Stimulated activated CD8-positive, alpha-beta memory T cell treated with anti-CD3 and anti-CD28 coated beads, Interleukin-7, amount 100 ng/mL, for 1 hour (primary cell): ENCODE measurements at places on chromosomes 1 and 21.

GRCh38 chr1:67514300-67514699 is 84.1 kb upstream of the SERBP1 start:
- DNase-seq: no peak

DNA sequence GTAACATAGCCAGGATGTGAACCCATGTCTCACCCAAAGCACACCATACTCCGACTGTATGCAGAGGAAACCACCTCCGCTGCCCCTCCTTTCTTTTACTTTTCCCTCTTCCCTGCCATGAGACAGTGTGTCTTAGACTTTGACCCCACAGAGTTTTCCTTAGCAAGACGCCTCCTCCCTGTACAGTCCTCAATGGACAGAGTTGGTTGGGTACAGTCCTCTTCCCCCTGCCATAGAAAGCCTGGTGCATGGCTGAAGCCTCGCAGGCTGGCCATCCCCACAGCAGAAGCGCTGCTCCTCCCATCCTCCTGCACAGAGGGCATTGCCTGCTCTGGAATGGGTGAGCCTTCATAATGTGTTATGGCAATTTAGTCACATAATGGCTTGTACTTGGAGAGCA is 127.9 kb downstream of the PLPP3 start:
- no peak for DNase-seq

- no peak for DNase-seq
These were observed 31.7 kb downstream of the CHRM3 start for GRCh38 chr1:239417986-239418640.

- DNase-seq: no peak
These were observed 29.1 kb upstream of the SOAT1 start for GRCh38 chr1:179264507-179264906.

- no peak for DNase-seq
These were observed 75.2 kb downstream of the NFIA start for GRCh38 chr1:61157468-61157987.

- no peak for DNase-seq
These were observed 120.0 kb upstream of the RRP15 start for GRCh38 chr1:218164930-218165700.

- DNase-seq: no peak
These were observed 33.5 kb upstream of the ABCD3 start for GRCh38 chr1:94384485-94385265.

GRCh38 chr1:207873055-207873890 is 37.7 kb downstream of the CD34 start:
- DNase-seq: no peak

- DNase-seq: no peak
These were observed 373.7 kb downstream of the SRGAP2C start for GRCh38 chr1:121558514-121558913.

GRCh38 chr1:44436401-44437106 is 31.5 kb downstream of the RNF220 start:
- DNase-seq: no peak

GRCh38 chr1:119053917-119054316 is 65.8 kb upstream of the TBX15 start:
- no peak for DNase-seq

DNA sequence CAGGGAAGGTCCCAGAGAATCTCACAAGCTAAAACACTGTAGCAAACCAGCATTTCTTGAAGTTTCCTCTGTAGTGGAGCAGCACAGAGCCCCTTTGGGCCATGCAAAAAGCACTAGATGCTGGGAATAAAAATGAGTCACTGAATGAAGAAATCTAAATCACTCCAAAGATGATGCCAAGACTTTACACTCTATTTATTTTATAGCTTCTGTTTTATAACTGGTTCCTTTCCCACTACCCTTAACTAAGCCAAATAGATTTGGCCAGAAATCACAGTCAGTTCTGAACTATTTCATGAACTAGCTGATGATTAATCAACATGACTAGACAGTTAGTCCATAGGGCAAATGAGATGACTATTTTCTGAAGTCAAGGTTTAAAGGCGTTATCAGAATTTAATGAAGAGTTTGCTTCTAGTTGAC is 89.5 kb downstream of the SCMH1 start:
- DNase-seq: no peak

GRCh38 chr1:219989766-219990165 is 56.5 kb downstream of the EPRS1 start:
- no peak for DNase-seq

DNA sequence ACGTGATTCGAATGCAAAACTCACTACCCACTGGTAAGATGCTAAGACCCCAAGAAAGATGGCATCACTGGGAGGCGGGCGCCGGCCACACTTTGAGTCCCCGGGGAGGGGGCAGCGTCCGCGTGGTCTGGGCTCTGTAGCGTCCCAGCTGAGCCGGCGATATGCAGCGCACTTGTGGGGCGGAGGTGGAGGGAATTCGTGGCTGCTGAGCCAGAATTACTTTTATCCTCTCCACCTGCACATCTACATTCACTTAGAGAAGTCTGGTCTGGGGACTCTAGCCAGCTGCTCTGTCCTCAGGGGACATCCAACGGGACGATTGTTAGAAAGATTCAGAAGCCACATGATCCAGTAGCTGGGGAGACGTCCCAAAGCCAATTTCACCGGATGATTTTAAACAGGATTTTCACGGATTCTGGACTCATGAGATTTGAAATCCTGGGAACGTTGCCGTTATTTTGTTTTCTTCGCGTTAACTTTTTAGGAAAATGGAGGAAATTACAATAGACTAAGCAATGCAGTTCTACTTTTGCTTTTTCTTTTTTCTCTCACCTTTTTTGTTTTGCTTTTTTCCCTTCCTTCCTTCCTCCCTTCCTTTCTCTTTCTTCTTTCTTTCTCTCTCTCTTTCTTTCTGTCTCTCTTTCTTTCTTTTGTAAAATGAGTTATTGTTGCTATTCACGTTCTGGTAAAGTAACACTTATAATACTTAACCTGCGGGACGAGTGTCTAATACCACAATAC is 1.3 kb downstream of the JAM2 start:
- no peak for DNase-seq

DNA sequence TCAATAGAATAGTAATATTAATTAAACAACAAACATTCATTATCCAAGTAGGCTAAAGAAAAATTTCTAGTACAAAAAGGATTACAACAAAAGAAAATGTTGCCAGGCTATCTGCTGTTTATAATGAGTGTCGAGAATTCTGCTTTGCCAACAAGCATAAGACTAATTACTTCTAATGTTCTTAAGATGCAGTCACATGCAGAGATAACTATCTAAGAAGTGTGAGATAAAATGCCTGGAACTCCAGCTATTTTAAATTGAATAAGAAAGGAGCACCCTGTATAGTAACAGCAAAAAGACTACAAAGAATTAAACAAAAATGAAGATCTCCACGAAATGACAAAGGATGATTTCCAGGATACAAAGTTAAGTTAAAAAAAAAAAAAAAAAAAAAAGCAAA is 59.9 kb downstream of the APP start:
- DNase-seq: no peak

GRCh38 chr1:8378981-8379470 is 61.1 kb downstream of the SLC45A1 start:
- DNase-seq: no peak

DNA sequence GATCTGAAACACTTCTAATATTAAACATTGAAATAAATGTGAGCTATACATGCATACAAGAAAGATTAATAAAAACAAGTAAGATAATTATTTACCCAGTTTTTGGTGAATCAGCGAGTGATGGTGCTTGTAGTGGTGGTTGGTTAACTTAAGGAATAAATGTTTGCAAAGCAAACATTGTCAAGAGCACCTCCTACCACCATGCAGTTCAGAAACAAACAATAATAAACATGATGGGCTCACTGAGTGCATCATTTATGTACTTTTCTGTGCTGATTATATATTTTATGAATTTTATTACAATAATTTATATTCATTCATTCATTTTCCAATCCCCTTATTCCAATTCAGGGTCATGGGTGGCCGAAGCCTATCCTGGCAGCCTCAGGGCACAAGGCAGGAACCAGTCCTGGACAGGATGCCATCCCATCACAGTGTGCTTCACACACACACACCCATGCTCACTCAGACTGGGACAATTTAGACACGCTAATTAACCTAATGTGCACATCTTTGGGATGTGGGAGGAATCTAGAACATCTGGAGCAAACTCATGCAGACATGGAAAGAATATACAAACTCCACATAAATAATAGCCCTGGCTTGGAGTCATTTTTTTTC is 57.8 kb downstream of the ZMYM4 start:
- no peak for DNase-seq

- no peak for DNase-seq
These were observed 13.4 kb downstream of the C1orf174 start for GRCh38 chr1:3886691-3887090.

DNA sequence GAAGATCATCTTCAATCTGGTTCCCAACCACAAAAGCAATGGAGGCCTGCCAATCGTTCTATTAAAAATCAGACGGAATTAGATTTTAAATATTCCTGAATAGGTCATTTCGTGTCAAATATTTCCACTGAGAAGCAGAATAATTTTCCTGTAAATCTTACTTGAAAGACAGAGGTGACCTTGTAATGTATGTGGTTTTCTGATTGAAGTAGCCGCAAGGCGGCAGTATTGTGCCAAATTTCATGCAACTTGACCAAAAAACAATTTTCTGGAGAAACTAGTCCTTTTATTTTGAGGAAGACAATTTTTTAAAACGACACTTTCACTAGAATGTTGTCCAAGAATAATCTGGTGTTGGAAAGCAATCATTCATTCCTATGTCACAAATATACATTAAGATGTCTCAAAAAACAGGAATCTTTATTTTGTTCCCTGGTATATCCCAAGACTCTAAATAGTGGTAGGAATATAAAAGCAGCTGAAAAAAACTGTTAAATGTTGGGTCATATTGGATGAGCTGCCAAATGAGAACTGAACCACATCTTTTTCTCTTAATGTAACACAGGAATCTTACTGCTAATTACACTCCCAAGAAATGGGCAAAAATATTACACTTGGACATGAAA is 33.6 kb downstream of the SPAG17 start:
- no peak for DNase-seq

- DNase-seq: no peak
These were observed 312.5 kb upstream of the DUSP10 start for GRCh38 chr1:222054416-222054815.

- DNase-seq: no peak
These were observed 67.3 kb upstream of the IFFO2 start for GRCh38 chr1:19023787-19024186.

DNA sequence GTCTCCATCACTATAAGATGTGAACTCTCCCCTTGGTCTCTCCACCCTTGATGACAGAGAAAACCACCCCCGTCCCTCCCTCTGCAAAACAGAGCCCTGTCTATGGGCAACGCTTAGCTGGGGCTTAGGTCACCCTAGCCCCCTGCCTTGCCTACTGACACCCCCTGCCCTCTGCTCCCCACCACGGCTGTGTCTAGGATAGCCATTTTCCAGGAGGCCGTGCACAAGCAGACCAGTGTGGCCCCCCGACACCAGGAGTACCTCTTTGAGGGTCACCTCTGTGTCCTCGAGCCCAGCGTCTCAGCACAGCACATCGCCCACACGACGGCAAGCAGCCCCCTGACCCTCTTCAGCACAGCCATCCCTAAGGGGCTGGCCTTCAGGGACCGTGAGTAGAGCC is 8.5 kb downstream of the IKBKE start:
- no peak for DNase-seq

- no peak for DNase-seq
These were observed 308.1 kb upstream of the LYPLAL1 start for GRCh38 chr1:218865591-218865990.

DNA sequence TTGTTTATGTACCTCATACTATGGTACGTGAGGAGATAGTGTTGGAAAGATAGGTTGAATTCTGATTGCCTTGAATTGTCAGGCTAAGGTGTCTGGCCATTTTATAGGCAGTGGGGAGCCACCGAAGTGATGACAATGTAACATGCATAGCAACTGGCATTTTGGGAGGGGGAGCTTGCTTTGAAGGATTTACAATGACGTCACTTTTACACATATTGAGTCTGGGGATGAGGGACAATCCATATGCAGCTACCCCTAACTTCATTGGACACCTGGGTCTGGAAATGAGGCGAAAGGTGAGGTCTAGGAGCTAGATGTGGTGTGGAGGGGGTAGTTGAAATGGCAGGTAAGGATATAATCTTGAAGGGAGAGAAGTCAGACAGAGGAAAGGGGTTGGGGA is 7.7 kb upstream of the CACNA1E start:
- DNase-seq: no peak

DNA sequence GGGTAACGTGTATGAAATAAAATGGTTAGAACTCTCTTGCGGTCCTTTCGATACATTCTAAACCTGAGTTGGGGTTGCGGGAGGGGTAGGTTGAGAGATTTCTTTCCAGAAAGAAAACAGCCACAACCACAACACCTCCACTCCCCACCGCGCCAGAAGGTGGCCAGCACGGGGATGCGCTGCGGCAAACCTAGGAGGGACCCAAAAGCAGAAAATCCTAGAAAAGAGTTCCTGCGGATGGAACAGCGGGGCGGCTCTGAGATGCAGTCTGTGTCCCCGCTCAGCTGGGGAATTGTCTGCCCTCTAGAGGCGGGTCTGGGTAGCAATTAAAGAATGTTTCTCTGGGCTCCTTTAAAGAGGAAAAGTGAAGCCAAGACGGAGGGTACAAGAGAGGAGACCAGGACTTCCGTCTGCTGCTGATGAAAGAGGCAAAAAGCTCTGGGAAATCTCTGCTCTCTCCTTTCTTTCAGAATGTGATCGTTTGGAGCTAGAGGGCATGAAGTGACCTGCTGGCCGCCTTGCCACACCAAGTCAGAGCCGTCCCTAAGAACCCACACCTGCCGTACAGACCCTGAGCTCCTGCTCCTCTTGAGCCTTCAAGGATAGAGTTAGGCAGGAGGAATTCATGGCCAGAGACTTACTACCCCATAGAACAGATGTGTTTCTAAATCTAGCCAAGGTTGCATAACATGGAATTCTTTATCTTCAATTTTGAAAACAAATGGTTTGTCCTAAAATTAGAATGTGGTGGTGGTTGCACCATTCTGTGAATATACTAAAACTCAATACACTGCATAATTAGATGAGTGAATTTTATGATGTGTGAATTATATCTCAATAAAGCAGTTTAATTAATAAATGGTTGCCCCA is 46.5 kb upstream of the COA6 start:
- DNase-seq: peak; percentile 10

DNA sequence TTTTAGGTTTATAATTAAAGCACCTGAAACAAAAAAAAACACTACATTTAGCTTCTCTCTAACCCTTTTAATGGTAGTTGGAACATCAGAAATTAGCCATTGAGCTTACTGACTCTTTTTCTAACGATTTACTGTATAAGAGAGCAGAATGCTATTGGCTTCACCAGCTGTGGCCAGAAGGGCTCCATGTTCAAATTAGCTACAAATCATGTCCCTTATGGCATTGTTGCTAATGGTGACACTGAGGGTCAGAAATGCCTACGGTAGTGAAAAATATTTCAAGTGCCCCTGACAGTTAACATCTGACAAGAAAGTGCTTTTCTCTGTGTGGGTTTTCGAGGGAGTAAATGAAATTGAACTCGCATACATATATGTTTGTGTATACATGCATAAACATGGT is 232.7 kb downstream of the NFIA start:
- no peak for DNase-seq
